ENCODE measurements at places on chromosomes 5 and 9.

GRCh38 chr9:113896713-113897112 lies 20.6 kb downstream of the ZNF618 start:
- no peak for DNase-seq

- DNase-seq, result no peak
Observed at GRCh38 chr5:151925340-151925739, 689 bp upstream of the GLRA1 start.

GRCh38 chr5:60802226-60802625 lies 41.8 kb downstream of the ELOVL7 start:
- no peak for DNase-seq

GRCh38 chr9:109632817-109633216 lies 134.7 kb upstream of the PTPN3 start:
- DNase-seq, result no peak
